ENCODE measurements at places on chromosomes 7 and 10.

DNA sequence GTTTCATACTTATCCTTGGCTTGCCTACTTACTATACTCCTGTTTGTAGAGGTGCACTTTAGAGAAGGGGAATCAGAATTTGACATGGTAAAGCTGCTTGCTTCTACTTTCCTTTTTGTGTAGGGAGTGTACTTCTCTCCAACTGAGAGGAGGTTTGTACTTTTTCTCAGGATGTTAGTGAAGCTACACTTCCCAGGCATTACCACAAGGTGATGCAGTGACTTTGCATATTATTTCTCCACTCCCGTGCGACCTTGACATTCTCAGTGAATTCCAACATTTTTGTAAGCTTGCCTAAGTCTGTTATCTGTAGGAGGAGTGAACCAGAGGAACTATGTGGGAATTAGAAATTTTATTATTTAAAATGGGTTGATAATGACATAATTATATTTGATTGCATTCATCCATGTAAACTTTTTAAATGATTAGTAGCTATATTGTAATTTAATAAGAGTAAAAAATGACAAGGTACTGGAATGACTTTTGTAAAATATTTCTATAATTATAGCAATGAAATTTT lies 5.2 kb downstream of the TAX1BP1 start:
- no peak for DNase-seq

DNA sequence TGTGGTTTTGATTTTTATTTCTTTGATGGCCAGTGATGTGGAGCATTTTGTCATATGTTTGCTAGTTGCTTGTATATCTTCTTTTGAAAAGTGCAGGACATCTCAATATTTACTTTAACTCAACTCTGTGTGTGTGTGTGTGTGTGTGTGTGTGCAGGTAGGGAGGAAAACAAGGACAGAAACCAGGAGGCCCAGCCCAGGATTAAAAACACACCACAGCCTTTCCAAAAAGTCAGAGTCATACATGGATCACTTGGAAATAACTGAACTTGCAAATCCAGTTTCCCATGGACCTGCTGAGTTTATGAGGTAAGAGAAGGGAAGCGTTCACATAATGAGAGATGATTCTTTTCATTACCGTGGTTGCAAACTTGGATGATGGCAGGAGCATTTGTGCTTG lies 189.9 kb upstream of the LYZL1 start:
- DNase-seq, result no peak

DNA sequence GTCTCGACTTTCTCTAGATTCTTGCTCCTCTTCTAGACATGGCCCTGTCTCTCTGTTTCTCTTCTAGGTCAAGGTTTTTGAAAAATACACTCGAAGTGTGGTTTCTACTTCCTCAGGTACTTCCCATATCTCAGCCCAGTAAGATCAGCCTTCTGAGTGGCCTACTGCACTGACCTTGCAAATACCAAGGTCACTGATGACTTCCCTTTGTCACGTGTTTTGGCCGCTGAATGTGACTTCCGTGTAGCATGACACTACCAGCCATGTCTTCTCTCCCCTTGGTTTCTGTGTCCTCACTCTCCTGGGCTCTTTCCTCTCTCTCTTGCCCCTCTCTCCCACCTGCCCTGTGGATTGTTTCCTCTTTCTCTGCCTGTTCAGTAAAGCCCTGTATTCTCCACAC lies 7.9 kb upstream of the WIPF3 start:
- DNase-seq, result no peak

GRCh38 chr7:110386006-110386405 lies 704.9 kb upstream of the LRRN3 start:
- no peak for DNase-seq

- DNase-seq, result no peak
Observed at GRCh38 chr10:88008866-88009470, 145.5 kb downstream of the PTEN start.

DNA sequence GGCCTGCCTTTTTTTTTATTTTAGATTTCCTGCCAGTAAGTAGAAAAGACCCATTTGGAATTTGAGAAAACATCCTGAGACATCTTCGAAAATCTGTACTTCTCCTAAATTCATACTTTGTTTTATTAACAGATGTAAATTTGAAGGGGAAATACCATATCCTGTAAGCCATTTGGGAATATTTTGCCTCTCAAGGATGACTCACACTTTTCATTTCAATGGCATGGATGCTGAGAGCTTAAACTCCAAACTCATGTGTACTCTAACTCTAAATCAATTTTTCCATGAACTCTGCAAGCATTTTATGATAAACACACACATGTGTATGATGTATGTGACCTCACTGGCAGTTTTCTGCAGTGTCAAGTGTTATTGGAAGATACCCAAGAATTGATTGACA lies 89.0 kb downstream of the SEMA3A start:
- DNase-seq, result no peak

Data from central memory CD4-positive, alpha-beta T cell (primary cell).